Astrocyte (in vitro differentiated cells and primary cell): ENCODE measurements at places on chromosomes 13 and 19. TPM values are rescaled to one million over a fixed set of nuclear protein-coding genes. Genes with fewer than 3 reads are reported as not detected.

- H3K4me3 ChIP-seq = no peak overlapping the region
- no peak for DNase-seq
- no peaks in the 10 kb centered on the region for H3K4me1 ChIP-seq
- no peaks in the 10 kb centered on the region for H3K36me3 ChIP-seq
These were observed 33.2 kb upstream of the RXFP2 start for GRCh38 chr13:31706105-31706504.

The ZNF829 gene
- total RNA-seq = 1.9 and 2.7 TPM in 2 replicates

DNA sequence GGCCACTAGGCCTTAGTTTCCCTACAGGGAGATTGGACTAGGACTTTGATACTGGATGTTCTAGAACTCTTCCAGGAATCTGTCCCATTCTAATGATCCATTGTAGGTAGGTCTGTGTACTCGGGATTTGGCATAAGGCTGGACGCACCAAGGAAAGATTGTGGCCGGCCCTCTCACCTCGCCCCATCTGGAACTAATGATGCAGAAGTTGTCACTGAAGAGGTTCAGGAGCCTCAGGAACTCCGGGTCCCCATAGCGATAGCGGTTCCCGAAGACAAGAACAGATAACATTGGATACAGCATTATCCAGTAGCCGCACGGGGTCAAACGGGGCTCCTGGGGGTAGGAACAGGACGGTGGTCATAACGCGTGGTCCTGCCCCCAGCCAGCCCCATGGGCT, 11.2 kb downstream of the EGLN2 start:
- peaks cover 11% of the 10 kb centered on the region for H3K27me3 ChIP-seq
- H3K4me3 ChIP-seq = no peak overlapping the region
- no peak for DNase-seq
- H3K27ac ChIP-seq = no peak overlapping the region
- peaks cover 24% of the 10 kb centered on the region for H3K4me1 ChIP-seq
- H3K36me3 ChIP-seq = peaks cover 4% of the 10 kb centered on the region

- no peak overlapping the region for H3K4me3 ChIP-seq
- no peaks in the 10 kb centered on the region for H3K36me3 ChIP-seq
- no peak for DNase-seq
- H3K27ac ChIP-seq = no peak overlapping the region
- H3K27me3 ChIP-seq = no peaks in the 10 kb centered on the region
These were observed 395.8 kb upstream of the MIR17HG start for GRCh38 chr13:90951663-90952062.

DNA sequence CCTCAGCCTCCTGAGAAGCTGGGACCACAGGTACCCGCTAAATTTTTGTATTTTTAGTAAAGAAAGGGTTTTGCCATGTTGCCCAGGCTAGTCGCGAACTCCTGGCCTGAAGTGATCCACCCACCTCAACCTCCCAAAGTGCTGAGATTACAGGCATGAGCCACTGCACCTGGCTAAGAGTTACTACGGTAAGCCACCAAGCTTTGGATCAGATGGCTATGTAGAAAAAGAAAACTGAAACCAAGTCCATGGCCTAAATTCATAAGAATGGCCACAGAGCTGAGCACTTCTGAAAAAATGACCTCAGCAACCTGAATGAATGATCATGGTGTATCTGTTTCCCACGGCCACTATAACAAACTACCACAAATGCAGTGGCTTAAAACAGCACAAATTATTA, 9.4 kb downstream of the OPA3 start:
- H3K4me3 ChIP-seq = no peak overlapping the region
- H3K4me1 ChIP-seq = peaks cover 23% of the 10 kb centered on the region
- no peak for DNase-seq

The STAP2 gene
- total RNA-seq = 1.8 and 5.3 TPM in 2 replicates

- H3K4me1 ChIP-seq = no peaks in the 10 kb centered on the region
- H3K36me3 ChIP-seq = no peaks in the 10 kb centered on the region
- DNase-seq = peak; percentile 8
- H3K27me3 ChIP-seq = no peaks in the 10 kb centered on the region
- H3K4me3 ChIP-seq = no peak overlapping the region
- no peak overlapping the region for H3K27ac ChIP-seq
These were observed 69.2 kb downstream of the ZNF100 start for GRCh38 chr19:21698215-21698614.

The PCSK4 gene
- total RNA-seq = 2.7 and 3.9 TPM in 2 replicates

DNA sequence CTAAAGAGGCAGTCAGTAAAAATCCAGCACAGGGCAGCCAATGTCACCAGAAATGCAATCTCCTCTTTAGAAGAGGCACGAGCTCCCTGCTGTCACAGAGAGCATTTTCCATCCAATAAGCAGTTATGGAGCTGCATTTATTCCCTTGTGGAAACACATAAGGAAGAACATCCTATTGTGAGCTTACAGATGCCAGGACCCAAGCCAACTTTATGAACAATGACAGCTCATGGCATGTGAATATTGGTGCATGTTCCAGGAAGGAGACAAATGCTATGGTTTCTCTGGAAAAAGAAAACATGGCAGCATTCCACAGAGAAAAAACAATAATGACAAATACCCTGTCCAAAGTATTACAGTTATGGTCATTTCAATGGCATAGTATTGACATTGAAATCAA, 955.6 kb downstream of the UQCRFS1 start:
- no peaks in the 10 kb centered on the region for H3K4me1 ChIP-seq
- no peaks in the 10 kb centered on the region for H3K27me3 ChIP-seq
- no peak for DNase-seq
- H3K36me3 ChIP-seq = no peaks in the 10 kb centered on the region
- no peak overlapping the region for H3K4me3 ChIP-seq

The MAST1 gene
- 5.4 and 6.3 TPM in 2 replicates for total RNA-seq

GRCh38 chr13:41468631-41469030, 11.3 kb downstream of the RGCC start:
- DNase-seq = no peak
- H3K4me1 ChIP-seq = peaks cover 16% of the 10 kb centered on the region
- no peak overlapping the region for H3K27ac ChIP-seq
- H3K4me3 ChIP-seq = no peak overlapping the region
- H3K27me3 ChIP-seq = no peaks in the 10 kb centered on the region

DNA sequence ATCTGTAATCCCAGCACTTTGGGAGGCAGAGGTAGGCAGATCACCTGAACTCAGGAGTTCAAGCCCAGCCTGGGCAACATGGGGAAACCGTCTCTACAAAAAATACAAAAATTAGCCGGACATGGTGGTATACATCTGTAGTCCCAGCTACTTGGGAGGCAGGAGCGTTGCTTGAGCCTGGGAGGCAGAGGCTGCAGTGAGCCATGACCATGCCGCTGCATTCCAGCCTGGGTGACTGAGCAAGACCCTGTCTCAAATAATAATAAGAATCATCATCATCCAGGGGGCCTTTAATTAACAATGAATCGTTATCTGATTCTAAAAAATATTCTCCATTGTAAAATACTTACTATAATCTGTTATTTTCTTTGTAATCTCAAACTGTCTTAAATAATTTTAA, 283.4 kb downstream of the DACH1 start:
- DNase-seq = no peak
- H3K36me3 ChIP-seq = no peaks in the 10 kb centered on the region
- no peak overlapping the region for H3K4me3 ChIP-seq
- H3K27ac ChIP-seq = no peak overlapping the region
- H3K27me3 ChIP-seq = no peaks in the 10 kb centered on the region
- no peaks in the 10 kb centered on the region for H3K4me1 ChIP-seq

GRCh38 chr19:12872941-12873890, 8.0 kb downstream of the DNASE2 start:
- no peaks in the 10 kb centered on the region for H3K27me3 ChIP-seq
- no peaks in the 10 kb centered on the region for H3K4me1 ChIP-seq
- H3K36me3 ChIP-seq = no peaks in the 10 kb centered on the region
- H3K27ac ChIP-seq = no peak overlapping the region
- H3K4me3 ChIP-seq = no peak overlapping the region

GRCh38 chr13:32525766-32526165, 12.8 kb downstream of the N4BP2L2 start:
- no peak overlapping the region for H3K4me3 ChIP-seq
- H3K27ac ChIP-seq = no peak overlapping the region
- H3K27me3 ChIP-seq = no peaks in the 10 kb centered on the region
- H3K4me1 ChIP-seq = no peaks in the 10 kb centered on the region
- DNase-seq = no peak

- no peaks in the 10 kb centered on the region for H3K36me3 ChIP-seq
- H3K27me3 ChIP-seq = no peaks in the 10 kb centered on the region
- peak overlapping the region; percentile 51 for H3K27ac ChIP-seq
- peaks cover 8% of the 10 kb centered on the region for H3K4me1 ChIP-seq
These were observed 920 bp upstream of the UBE2L5 start for GRCh38 chr13:30421093-30422053.

The C5AR2 gene
- not detected in 2 replicates for total RNA-seq
